CD4-positive, alpha-beta T cell treated with Interleukin-17A for 1 hour (primary cell): ENCODE measurements at places on chromosomes 4 and X.

DNA sequence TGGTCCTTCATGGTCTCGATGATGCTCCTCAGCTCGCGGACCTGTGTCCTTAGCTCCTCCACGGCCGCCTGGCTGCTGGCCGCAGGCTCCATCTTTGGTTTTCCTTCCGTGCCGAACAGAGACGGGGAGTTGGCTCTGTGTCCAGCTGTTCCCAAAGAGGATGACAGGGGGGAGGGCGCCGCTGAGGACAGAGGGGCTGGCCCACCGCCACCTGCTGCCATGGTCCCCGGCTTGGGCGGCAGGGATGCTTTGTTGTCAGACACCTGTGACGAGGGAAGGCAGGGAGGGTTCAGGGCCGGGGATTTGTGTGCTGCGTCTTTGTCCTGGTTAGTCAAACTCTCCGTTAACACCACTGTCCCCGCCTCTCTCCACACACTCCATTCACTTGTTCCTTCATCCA is 26.6 kb upstream of the MAP3K15 start:
- no peak for DNase-seq

DNA sequence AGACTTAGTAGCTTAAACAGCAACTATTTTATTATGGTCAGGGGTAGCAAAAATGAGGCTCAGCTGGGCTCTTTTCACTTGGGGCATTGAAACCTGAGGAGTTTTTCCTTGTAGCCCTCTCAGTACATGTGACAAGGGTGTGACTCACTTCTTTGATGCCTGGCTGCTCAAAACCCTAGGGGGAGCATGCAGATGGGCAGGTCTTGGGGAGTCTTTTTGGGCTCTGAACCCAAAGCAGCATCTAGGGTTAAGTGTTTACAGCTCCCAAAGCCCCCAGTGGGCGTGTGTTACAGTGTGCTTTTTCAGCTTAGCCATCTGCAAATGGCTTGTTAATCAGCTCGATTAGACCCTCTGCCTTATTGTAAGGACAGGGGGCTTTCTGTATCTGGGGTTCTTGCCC is 1752.7 kb downstream of the PCDH7 start:
- no peak for DNase-seq

DNA sequence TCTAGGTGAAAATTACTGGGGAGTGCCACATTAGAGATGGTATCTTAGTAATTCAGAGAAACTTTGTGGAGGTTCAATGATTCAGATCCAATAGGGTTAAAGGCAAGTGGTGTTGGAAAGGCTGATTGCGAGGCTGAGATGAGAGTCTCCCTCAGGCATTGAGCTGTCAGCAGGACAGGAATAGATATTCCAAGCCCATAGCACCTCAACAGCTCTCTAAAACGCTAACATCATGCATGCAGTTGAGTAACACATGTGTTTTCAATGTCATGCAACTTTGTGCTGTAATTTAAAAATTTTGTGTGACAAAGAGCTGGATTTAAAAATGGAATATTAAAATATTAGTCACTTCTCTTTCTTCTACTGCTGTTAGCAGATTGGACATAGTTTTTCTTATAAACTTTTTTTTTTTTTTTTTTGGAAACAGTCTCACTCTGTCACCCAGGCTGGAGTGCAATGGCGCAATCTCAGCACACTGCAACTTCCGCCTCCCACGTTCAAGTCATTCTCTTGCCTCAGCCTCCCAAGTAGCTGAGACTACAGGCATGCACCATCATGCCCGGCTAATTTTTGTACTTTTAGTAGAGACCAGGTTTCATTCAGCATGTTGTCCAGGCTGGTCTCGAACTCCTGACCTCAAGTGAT is 173.5 kb upstream of the C1QTNF7 start:
- DNase-seq, result no peak

GRCh38 chr4:2875556-2875955 is 31.9 kb downstream of the ADD1 start:
- no peak for DNase-seq

GRCh38 chrX:2965965-2966364 is 36.8 kb upstream of the ARSD start:
- DNase-seq, result no peak

DNA sequence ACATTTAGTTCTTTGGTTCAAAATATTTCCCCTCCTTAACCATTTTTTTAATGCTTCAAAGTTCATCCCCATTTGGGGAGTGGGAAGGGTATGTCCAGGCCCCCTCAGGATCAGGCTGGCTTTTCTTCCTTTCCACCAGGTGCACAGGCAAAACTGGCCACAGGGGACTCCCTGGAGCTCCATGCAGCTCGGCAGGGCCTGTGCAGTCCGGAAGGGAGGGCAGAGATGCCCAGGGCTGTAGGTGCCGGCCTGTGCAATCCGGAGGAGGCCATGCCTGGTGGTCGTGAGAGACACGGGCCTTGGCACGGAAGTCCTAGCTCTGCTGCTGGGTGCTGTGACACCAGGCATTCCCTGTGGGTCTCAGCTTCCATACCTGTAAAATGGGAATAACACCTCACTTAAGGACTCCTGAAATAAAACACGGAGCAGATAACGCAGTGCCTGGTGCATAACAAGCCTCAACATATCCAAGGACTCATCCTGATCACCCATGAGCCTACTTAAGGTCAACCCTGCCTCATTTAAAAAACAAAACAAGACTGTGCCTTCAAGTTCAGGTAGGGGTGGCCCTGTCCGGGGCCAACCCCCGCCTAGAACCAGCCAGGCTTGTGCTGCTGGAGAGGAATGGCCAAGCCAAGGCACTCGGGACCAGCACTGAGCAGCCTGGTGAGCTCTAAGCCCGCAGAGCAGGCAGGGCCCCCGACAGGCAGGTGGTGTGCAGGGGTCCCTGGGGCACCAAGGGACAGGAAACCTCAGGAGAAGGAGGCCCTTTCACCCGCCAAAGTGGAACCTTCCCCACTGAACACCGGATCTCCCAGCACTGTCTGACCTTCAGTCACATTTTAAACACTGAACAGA is 21.2 kb upstream of the CYP4V2 start:
- no peak for DNase-seq

DNA sequence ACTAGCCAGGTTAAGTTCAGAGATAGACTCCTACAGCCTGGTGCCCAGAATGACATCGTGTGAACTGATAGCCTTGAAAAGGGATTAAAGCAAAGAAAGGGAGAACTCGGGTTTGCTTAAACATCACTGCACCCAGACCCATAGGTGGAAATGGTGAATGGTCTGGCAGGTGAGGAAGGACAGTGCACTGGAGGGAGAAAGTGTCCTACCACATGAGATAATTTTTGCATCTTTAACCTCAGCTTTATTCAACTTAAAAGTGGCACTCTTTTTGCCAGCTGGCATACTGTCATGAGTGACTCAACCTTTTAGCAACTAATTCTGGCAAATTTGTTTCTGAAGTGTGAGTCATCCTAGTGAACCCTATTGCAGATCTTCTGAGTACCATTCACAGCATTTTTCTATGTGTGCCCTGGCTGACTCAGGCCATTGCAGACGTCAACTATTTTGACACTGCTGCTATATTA is 53.0 kb upstream of the DAPP1 start:
- no peak for DNase-seq

GRCh38 chr4:22906045-22906444 is 213.3 kb downstream of the GBA3 start:
- DNase-seq, result no peak

DNA sequence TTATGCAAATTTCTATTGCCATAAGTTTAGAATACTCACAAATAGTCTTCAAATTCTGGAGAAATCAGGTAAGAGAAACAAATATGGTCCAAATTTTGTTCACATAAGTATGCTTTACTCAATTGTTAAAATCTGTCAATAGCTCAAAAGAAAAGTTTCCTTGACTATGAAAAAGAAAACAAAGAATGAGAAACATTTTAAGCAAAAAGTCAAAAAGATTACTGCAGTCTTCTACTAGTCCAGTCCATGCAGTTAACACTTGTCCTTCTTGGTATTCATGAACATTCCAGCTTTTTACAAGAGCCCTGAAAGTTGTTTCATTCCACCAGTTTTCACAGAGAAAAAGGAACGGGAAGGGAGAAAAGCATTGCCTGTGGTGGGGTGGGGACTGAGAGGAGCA is 54.7 kb upstream of the ZXDA start:
- DNase-seq, result no peak

GRCh38 chr4:8675383-8675782 is 82.8 kb downstream of the CPZ start:
- no peak for DNase-seq

- no peak for DNase-seq
Measured at GRCh38 chr4:140937866-140938265, 181.7 kb upstream of the TBC1D9 start.

- no peak for DNase-seq
Measured at GRCh38 chr4:6718932-6719610, 3.1 kb downstream of the BLOC1S4 start.

GRCh38 chr4:40262077-40262528 is 65.3 kb downstream of the RHOH start:
- no peak for DNase-seq

DNA sequence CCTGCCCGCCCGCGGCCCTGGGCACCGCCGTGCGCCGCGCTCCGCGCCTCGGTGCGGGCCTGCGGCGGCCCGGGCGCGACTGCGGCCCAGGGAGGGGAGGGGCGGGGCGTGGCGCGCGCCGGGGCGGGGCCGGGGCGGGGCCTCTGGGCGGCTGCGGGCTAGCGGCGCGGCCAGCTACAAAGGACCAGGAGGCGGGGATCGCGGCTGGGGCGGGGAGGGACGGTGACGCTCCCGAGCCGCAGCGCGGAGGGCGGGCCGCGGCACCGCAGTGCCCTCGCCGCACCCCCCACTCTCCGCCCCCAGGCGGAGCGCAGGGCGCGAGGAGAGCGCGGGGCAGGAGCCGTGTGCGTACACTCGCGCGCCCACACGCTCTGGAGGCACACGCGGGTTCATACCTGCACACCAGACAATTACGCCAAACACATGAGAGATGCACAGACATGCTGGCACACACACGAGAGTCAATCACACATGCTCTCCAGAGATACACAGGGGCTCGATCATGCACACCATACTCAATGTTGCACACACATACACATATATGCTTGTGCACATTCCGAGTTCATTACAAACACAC is at the start of gene CRMP1:
TSS of gene CRMP1 (minus strand) at position 83 of the 577 bp plus-strand sequence. CDS start 117 bp downstream, outside the sequence.
- DNase-seq, result no peak

- DNase-seq, result no peak
Measured at GRCh38 chrX:3627594-3627993, 85.9 kb downstream of the PRKX start.

GRCh38 chr4:182695842-182696241 is 221.3 kb downstream of the DCTD start:
- DNase-seq, result no peak

GRCh38 chr4:57966987-57967760 is 857.0 kb upstream of the IGFBP7 start:
- DNase-seq, result no peak

DNA sequence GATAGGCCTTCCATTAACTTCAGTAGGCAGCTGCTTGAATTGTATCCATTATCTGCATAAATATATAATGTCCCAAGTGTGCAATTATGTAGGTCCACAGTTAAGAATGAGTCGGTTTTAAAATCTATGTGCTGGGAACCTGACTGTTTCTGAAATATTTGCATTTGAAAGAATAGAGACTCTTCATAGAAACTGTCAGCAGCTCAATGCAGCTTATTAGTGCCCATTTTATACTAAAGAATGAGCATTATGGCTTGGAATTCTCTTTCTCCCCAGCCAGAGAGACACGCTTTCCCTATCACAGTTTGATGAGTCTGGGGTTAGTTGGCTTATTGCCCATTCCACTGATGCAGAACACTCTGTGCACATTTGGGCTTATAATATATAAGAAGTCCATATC is 202.0 kb upstream of the PCDH7 start:
- no peak for DNase-seq

- no peak for DNase-seq
Measured at GRCh38 chrX:28697732-28698131, 110.5 kb downstream of the IL1RAPL1 start.

GRCh38 chrX:10423716-10424115 is 196.7 kb downstream of the MID1 start:
- no peak for DNase-seq

DNA sequence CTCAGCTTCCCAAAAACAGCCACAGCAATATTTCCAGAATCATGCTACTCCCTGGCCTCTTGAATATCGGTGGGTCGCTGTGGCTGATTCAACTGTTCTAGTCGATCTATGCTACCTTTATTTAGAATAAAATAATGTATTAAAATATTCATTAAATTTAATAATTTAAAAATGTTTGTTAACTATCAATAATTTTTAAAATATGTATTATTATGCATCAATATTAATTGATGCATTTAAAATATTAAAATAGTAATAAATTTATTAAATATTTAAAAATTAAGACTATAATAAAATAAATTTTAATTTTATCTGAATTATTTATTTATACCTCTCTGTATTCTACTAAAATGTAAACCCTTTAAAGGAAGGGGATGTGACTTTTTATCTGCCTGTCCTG is 19.0 kb downstream of the ARSD start:
- DNase-seq, result no peak

- peak; percentile 60 for DNase-seq
Measured at GRCh38 chr4:42519803-42520417, 122.6 kb downstream of the SHISA3 start.

DNA sequence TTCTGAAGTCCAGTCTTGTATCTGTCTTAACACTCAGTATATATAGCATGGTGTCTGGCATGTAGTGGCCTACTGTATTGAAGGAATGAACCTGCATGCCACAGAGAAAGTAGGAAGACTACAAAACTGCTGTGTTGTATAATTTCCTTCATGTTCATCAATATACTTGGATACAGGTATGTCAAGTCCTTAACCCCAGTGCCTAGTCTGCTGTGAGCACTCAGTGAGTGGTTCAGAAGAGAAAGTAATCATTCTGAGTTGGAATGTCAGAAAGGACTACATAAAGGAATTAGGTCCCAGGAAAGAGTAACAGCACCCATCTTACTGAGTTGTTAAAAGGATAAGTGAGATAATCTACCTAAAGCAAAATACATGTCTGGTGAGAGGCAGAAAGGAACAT is 32.0 kb downstream of the ABCE1 start:
- DNase-seq, result no peak

DNA sequence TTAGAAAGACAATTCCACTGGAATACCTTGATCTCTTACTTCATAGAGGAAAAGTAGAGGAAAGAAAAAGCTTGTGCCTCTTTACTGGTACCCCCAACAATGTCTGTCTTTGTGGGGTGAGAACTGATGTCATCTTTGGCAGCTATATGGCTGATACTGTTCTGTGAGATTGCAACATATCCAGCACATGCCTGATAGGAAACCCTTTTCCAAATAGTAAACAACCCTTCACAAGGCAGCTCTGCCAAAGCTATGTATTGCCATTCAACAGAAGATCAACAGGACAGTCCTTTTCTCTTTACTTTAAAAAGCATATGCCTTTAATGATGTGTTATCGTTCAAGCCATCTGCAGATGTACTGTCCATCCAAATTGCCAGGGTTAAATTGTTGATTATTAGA is 105.9 kb downstream of the IL1RAPL1 start:
- no peak for DNase-seq
